Fibroblast of lung (primary cell): ENCODE measurements at places on chromosomes 1 and 21. TPM values are rescaled to one million over a fixed set of nuclear protein-coding genes. Genes with fewer than 3 reads are reported as not detected.

- peak; percentile 46 for DNase-seq
- H3K27me3 ChIP-seq = no peaks in the 10 kb centered on the region
- no peak overlapping the region for H3K4me3 ChIP-seq
- H3K27ac ChIP-seq = no peak overlapping the region
These were observed 30.3 kb downstream of the ZSCAN20 start for GRCh38 chr1:33502726-33503125.

DNA sequence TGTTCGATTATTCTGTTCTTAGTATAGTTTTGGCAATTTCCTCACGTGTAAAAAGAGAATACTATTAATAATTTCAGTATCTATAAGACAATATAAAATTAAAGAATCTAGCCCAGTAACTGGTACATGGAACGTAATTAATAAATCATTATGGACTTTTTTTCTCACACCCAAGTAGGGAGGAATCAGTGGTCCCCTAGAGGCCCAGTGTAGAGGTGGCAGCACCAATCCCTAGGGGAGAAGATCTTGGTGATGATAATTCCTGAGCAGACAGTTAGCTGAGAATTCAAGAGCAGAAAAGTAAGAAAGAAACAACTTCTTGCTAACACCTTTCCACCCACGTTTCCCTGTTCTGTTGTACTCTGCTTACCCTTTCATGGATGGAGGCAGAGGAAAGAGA, 19.7 kb upstream of the SELE start:
- no peak overlapping the region for H3K4me3 ChIP-seq
- H3K27me3 ChIP-seq = no peaks in the 10 kb centered on the region
- H3K4me1 ChIP-seq = no peaks in the 10 kb centered on the region
- no peaks in the 10 kb centered on the region for H3K36me3 ChIP-seq
- DNase-seq = no peak

The RGS8 gene
- total RNA-seq = not detected in 2 replicates

GRCh38 chr1:106717591-106717990, 338.9 kb upstream of the PRMT6 start:
- peak; percentile 63 for DNase-seq
- H3K36me3 ChIP-seq = no peaks in the 10 kb centered on the region
- H3K27ac ChIP-seq = no peak overlapping the region
- H3K27me3 ChIP-seq = no peaks in the 10 kb centered on the region
- peak overlapping the region; percentile 35 for H3K4me3 ChIP-seq

The MROH7 gene
- under 0.01 and 0.33 TPM in 2 replicates for total RNA-seq

The AIM2 gene
- total RNA-seq = not detected in 2 replicates

The FMN2 gene
- total RNA-seq = 1.5 and 13.7 TPM in 2 replicates

- no peaks in the 10 kb centered on the region for H3K27me3 ChIP-seq
- no peaks in the 10 kb centered on the region for H3K4me1 ChIP-seq
- no peak overlapping the region for H3K4me3 ChIP-seq
These were observed 333.3 kb downstream of the MRPL39 start for GRCh38 chr21:25273959-25274358.

GRCh38 chr1:170461291-170461747, 70.6 kb upstream of the GORAB start:
- H3K4me3 ChIP-seq = no peak overlapping the region
- H3K4me1 ChIP-seq = peaks cover 3% of the 10 kb centered on the region
- peak; percentile 86 for DNase-seq

The CYP4A22 gene
- not detected in 2 replicates for total RNA-seq

DNA sequence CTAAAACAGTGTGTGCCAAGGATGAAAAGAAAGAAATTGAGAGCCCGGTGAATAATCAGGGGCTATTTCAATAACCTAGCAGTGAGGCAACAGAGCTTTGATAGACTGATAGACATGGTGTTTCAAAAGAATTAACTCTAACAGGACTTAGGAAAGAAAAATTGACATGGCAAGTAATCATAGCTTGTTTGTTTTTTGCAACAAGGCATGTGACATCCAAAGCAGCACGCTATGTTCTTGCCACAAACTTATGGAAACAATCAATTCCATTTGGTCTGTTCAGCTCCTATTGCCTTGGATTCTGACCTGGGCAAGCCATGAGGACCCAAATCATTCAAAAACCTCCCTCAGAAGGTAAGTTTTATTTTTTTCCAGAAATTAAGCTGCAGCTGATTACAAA, 608.5 kb downstream of the SMYD3 start:
- H3K36me3 ChIP-seq = no peaks in the 10 kb centered on the region
- DNase-seq = peak; percentile 14
- H3K4me3 ChIP-seq = no peak overlapping the region
- no peak overlapping the region for H3K27ac ChIP-seq
- H3K4me1 ChIP-seq = no peaks in the 10 kb centered on the region

- H3K4me3 ChIP-seq = no peak overlapping the region
- no peaks in the 10 kb centered on the region for H3K4me1 ChIP-seq
- no peaks in the 10 kb centered on the region for H3K27me3 ChIP-seq
- H3K36me3 ChIP-seq = no peaks in the 10 kb centered on the region
These were observed 85.1 kb downstream of the CLDN17 start for GRCh38 chr21:30081506-30081905.

DNA sequence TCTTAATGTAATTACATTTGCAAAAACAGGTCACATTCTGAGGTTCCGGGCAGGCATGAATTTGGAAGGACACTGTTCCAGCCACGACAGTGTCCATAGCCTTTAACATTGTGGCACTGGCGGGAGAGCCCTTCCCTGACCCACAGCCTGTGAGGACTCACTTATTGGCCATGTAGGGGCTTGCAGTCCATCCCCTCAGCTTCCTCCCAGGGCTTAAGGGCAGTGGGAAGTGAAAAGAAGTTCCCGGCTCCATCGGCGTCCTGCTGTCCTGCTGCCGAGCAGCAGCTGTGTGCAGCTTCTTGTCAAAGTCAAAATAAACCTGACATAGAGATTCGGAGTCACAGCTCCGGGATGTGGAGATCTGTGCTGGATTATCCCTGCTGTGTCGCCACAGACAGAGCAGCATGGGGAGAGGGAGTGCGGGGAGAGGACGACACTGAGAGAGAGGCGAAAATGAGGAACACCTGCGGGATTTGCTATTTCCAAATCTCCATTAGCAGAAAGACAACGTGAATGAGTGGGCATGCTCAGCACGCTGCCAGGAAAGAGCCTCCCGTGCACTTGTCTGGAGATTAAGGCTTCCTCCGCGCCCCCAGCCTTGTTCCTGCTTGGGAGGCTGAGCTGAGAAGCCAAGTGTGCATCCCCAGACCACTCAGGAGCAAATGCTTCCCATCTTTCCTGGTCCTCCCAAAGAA, 260.3 kb downstream of the ASTN1 start:
- H3K4me1 ChIP-seq = no peaks in the 10 kb centered on the region
- DNase-seq = no peak
- no peaks in the 10 kb centered on the region for H3K27me3 ChIP-seq
- no peaks in the 10 kb centered on the region for H3K36me3 ChIP-seq
- no peak overlapping the region for H3K4me3 ChIP-seq

GRCh38 chr1:174797398-174797797, 202.3 kb upstream of the CACYBP start:
- no peak overlapping the region for H3K27ac ChIP-seq
- no peak for DNase-seq
- no peaks in the 10 kb centered on the region for H3K4me1 ChIP-seq
- no peak overlapping the region for H3K4me3 ChIP-seq
- H3K27me3 ChIP-seq = no peaks in the 10 kb centered on the region
- no peaks in the 10 kb centered on the region for H3K36me3 ChIP-seq

DNA sequence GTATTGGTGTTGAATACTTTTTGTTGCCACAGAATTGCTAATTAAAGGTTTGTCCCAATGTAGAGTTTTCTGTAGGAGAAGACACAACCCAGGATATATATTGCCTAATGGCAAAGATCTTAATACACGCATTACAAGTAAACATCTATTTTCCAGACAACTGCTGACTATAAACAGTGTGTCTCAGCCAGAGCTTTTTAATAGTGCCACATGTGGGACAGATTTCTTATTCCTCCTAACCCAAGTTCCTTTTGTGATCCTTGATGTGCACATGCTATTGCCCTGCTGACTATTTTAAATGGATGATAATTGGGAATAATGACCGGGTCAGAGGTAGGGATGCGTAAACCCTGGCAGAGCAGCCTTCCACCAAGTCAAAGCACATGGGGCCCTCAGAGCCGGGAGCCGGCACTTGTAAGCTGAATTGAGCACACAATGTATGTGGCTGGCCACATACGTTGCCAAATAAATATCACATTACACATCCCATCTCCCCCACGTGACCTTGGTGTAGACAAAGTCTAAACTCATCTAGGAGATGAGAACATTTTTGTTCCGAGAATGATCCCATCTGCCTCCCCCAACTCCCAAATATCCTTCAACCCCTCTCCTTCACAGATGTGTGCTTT, 209.8 kb upstream of the NFIA start:
- peak; percentile 14 for DNase-seq
- H3K27ac ChIP-seq = no peak overlapping the region
- no peaks in the 10 kb centered on the region for H3K4me1 ChIP-seq
- H3K36me3 ChIP-seq = no peaks in the 10 kb centered on the region
- no peak overlapping the region for H3K4me3 ChIP-seq
- no peaks in the 10 kb centered on the region for H3K27me3 ChIP-seq

GRCh38 chr21:43331962-43332828, 94.7 kb downstream of the SIK1 start:
- H3K36me3 ChIP-seq = no peaks in the 10 kb centered on the region
- peaks cover 18% of the 10 kb centered on the region for H3K4me1 ChIP-seq
- DNase-seq = peak; percentile 91
- no peak overlapping the region for H3K4me3 ChIP-seq
- H3K27me3 ChIP-seq = peaks cover 2% of the 10 kb centered on the region
- peak overlapping the region; percentile 87 for H3K27ac ChIP-seq

The PCBP3 gene
- total RNA-seq = 1.7 and 5.1 TPM in 2 replicates

The GJA9 gene
- total RNA-seq = under 0.01 TPM in 1 of 2 replicates, not detected in the other

DNA sequence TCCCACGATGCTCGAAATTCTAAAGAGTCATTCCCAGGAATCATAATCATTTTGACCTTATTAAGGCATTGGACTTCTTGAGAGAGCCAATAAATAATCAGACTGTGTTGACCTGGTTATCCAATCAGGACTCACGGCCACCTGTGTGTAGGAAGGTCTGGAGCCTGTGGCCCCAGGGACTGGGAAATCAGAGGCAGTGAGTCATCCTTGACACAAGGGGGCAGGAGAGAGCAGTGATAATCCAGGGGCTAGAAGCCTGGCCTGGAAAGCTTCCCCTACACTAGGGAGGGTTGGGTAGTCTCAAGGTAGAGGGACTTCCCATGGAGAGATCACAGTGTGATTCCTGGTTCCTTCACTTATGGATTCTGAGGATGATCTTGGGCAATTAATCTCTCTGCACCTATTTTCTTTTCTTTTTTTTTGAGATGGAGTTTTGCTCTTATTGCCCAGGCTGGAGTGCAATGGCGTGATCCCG, 4.7 kb downstream of the MR1 start:
- DNase-seq = peak; percentile 63
- no peak overlapping the region for H3K27ac ChIP-seq
- H3K4me1 ChIP-seq = no peaks in the 10 kb centered on the region
- H3K4me3 ChIP-seq = no peak overlapping the region

- H3K27ac ChIP-seq = no peak overlapping the region
- H3K27me3 ChIP-seq = no peaks in the 10 kb centered on the region
- no peak overlapping the region for H3K4me3 ChIP-seq
These were observed 244.7 kb downstream of the SIPA1L2 start for GRCh38 chr1:232385221-232385620.

GRCh38 chr21:43924421-43925095, 59.5 kb downstream of the AGPAT3 start:
- H3K27ac ChIP-seq = no peak overlapping the region
- H3K27me3 ChIP-seq = no peaks in the 10 kb centered on the region
- H3K4me1 ChIP-seq = no peaks in the 10 kb centered on the region
- H3K4me3 ChIP-seq = no peak overlapping the region

GRCh38 chr1:21584096-21584495, 74.9 kb downstream of the ALPL start:
- peaks cover 4% of the 10 kb centered on the region for H3K4me1 ChIP-seq
- H3K4me3 ChIP-seq = no peak overlapping the region
- DNase-seq = no peak
- peaks cover 8% of the 10 kb centered on the region for H3K27me3 ChIP-seq

GRCh38 chr1:97461782-97462181, 459.1 kb downstream of the DPYD start:
- H3K36me3 ChIP-seq = no peaks in the 10 kb centered on the region
- DNase-seq = no peak
- no peaks in the 10 kb centered on the region for H3K4me1 ChIP-seq
- H3K27me3 ChIP-seq = no peaks in the 10 kb centered on the region

The COG2 gene
- total RNA-seq = 21.5 and 22.3 TPM in 2 replicates

DNA sequence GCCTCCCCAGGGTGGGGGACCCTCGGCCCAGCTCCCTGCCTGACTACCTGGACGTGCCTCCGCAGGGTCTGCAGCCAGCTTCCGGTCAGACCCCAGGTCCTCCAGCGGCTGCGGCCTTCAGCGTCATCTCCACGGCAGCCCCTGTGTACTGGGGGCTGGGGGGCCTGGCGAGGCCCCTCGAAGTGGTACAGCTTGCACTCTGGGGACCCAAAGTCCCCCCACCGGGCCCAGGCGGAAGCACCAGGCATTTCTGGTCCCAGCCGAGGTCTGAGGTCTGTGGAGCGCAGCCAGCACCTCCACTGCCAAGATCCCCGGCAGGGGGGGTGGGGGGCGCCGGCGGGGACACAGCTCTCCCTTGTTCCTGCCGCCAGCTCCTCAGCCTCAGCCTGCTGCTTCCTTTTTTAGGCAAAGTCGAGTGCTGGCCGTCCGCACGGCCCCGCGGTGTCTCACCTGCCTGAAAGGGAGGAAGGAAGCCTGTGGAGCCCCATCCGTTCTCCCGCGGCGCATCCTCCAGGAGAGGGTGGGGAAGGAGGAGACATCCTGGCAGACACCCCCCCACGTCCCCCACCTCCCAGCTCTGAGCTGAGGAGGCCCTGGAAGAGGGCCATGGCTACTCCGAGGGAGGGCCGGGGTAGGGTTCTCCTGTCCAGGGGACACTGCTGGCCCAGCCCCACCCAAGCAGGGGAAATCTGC, 1.2 kb upstream of the VWA1 start:
- no peak overlapping the region for H3K27ac ChIP-seq
- H3K4me3 ChIP-seq = no peak overlapping the region
- H3K27me3 ChIP-seq = no peaks in the 10 kb centered on the region
- peaks cover 29% of the 10 kb centered on the region for H3K4me1 ChIP-seq
- no peaks in the 10 kb centered on the region for H3K36me3 ChIP-seq

The TSPAN1 gene
- total RNA-seq = 0.17 and 0.26 TPM in 2 replicates

The KRTAP6-3 gene
- total RNA-seq = not detected in 2 replicates

DNA sequence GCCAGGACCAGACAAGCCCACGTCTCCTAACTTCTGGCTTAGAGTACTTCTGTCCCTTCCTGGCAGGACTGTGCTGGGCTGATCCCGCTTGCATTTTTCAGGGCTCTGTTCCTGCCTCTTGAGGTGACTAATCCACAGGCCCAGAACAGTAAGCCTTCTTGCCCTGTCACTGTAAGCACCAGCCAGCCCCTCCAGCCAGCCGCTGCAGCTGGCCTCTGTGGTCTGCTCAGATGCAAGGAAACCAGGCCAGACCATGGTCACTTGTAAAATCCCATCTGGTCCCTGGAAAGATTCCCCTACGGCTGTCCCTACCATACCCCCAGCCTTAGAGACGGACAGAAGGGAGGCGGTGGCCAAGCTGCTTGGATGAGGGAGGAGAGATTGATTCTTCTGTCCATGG, 74.2 kb downstream of the KIRREL1 start:
- H3K4me1 ChIP-seq = peaks cover 27% of the 10 kb centered on the region
- H3K27me3 ChIP-seq = no peaks in the 10 kb centered on the region
- no peak overlapping the region for H3K27ac ChIP-seq
- peaks cover 2% of the 10 kb centered on the region for H3K36me3 ChIP-seq
- DNase-seq = peak; percentile 58
